ENCODE measurements at places on chromosomes 6 and 20.

- DNase-seq = no peak
These were observed 447.1 kb downstream of the PREX1 start for GRCh38 chr20:48380661-48381060.

GRCh38 chr6:167707686-167708500 is 118.8 kb upstream of the AFDN start:
- DNase-seq = no peak

- DNase-seq = no peak
These were observed 1.2 kb upstream of the DYNLRB1 start for GRCh38 chr20:34514897-34515483.

GRCh38 chr20:4297127-4297826 is 281.9 kb upstream of the RNF24 start:
- no peak for DNase-seq

- no peak for DNase-seq
These were observed 77.1 kb downstream of the JARID2 start for GRCh38 chr6:15322781-15323536.

DNA sequence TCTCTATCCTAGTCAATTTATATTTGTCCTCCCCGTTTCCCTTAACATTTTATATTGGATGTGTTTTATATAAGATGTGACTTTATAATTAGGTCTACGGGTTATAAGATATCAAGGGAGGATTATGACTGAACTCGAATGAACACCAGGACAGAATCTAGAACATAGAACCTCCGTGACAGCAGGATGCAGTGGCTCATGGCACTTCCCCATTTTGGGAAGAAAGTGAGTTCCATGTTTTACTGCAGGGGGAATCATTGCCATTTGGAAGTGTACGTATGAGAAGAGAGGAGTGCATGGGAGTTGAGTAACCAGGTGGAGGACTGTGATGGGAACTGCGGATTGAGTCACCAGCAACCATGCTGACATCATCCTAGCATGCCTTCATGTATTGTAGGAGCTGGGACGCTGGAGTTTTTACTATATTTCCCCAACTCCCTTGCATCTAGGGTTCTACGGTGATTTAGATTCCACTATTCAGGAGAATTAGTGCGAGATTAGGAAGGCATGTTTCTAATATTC is 56.1 kb upstream of the FOXC1 start:
- DNase-seq = no peak

DNA sequence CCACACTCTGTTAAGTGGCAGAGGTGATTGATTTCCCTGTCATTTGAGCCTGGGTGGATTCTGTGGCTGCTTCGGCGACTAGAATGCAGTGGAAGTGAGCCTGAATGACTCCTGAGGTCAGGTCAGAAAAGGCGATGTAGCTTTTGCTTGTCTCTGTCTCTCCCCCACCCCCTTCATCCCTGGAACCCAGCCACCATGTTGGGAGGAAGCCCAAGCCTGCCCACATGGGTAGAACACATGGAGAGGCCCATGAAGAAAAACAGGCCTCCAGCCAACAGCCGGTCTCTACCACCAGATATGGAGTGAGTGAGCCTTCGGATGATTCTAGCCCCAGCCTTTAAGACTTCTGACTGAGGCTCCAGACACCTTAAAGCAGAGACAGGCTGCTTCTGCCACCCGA is 181.0 kb downstream of the TFAP2C start:
- DNase-seq = no peak

- no peak for DNase-seq
These were observed 14.0 kb upstream of the GCM1 start for GRCh38 chr6:53162606-53163005.

DNA sequence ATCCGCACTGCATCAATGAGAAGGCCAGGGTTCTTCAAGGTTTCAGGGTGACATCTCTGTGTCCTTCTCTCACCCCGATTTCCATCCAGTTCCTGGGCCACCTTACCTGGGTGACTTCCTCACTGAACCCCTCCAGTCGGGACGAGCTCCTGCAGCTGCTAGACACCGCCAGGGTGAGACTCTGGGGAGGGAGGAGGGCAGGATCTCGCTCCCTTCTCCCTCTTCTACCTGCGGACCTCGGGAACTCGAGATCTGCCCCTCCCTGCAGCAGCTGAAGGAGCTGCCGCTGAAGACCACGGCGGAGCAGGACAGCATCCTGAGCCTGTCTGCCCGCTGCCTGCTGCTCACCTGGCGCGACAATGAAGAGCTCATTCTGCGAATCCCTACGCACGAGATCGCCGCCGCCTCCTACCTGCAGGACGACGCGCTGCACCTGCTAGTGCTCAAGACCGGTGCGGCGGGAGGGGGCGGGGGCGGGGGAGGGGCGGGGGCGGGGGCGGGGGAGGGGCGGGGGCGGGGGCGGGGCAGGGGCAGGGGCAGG is 7.5 kb downstream of the CCM2L start:
- no peak for DNase-seq

DNA sequence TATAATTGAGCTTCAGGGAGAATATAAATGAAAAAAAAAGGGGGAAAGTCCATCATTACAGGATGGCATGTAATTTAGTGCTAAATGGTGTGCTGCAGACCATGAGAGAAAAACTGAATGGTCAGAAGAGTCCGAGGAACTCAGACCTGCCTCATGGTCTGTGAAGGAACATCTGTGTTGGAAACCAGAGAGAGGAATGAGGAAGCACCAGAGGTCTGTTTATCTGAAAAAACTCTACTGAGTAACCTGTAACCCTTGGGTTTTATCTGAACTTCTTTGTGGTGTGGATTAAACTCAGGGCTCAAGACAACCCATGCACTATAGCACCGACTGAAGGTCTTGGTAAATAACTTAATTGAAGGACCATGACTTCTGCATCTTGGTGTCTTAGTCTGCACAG is 108.1 kb downstream of the RNF144B start:
- DNase-seq = no peak

GRCh38 chr6:156707818-156708217 is 69.4 kb upstream of the ARID1B start:
- DNase-seq = no peak

GRCh38 chr20:11270566-11270965 is 596.8 kb upstream of the JAG1 start:
- DNase-seq = no peak

GRCh38 chr20:29873946-29874345 is 1383.5 kb upstream of the DEFB115 start:
- no peak for DNase-seq

DNA sequence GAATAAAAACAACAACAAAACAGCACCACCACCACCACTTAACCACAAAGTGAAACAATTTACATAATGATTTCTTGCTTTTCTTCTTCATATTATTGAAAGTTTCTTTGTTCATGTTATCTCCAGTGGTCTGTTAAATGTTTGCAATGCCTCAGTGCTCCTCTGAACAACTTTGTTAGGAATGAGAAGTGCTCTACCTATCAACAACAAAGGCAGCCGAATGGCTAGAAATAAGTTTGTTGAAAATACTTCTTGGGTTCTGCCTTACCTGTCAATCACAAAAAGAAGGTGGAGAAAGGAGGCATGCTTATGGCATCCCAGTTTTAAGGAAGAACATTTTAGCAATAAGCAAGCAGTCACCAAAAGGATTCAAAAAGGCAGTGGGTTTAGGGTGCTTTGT is 490.2 kb downstream of the PRKN start:
- no peak for DNase-seq

DNA sequence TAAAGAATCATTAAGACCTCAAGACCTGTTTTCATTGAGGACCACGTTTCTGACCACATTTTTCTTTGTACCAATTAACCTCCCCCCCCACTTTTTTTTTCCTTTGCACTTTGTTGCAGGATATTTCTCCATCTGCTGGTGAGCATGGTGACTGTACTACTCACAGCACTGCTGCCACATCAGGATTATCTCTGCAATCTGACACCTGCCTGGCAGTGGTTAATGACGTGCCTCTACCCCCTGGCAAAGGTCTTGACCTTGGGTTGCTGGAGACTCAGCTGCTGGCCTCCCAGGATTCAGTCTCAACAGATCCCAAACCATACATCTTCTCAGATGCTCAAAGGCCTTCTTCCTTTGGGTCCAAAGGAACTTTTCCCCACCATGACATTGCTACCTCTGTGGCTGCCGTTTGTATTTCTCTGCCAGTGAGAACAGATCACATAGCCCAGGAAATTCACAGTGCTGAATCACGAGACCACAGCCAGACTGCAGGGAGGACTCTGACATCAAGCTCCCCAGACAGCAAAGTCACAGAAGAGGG is 46.6 kb upstream of the EDN3 start:
- no peak for DNase-seq

GRCh38 chr6:79215213-79215824 is 19.2 kb downstream of the HMGN3 start:
- no peak for DNase-seq

GRCh38 chr6:35093783-35094182 is 47.4 kb downstream of the TCP11 start:
- no peak for DNase-seq

DNA sequence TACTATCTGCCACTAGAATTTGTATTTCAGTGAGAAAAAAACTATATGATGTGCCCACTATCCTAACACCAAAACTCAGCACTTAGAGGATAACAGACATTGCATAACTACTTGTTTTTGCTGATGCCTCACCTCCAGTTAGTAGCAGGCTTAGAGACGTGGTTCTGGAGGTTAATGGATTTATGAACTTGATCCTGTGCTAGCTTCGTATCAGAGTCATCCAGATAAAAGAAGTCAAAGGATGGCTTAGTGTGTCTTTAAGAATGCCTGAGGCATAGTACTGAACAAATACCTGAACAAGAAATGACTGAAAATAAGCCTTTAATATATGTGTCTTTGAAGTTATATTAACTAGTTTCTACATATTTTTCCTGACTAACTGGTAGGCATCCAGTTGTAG is 414.9 kb upstream of the PTCHD4 start:
- DNase-seq = no peak

DNA sequence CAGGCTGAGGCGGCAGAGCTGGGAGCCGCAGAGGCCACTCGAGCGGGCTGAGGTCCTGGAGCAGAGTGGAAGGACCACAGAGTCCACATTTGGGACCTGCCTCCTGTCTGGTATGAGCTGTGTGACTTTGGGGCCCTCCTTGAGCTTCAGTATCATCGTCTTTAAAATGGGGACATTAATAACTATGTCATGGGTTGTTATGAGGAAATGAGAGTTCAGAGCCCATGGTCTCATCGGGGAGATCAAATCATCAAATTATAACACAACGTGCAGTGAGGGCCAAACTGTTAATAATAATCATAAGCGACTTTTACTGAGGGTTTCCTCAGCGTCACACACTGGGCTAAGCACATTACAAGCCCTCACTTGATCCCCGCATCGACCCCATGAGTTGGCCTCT is 49.9 kb upstream of the CCDC167 start:
- DNase-seq = no peak

GRCh38 chr6:4670824-4671409 is 105.3 kb upstream of the CDYL start:
- DNase-seq = no peak

DNA sequence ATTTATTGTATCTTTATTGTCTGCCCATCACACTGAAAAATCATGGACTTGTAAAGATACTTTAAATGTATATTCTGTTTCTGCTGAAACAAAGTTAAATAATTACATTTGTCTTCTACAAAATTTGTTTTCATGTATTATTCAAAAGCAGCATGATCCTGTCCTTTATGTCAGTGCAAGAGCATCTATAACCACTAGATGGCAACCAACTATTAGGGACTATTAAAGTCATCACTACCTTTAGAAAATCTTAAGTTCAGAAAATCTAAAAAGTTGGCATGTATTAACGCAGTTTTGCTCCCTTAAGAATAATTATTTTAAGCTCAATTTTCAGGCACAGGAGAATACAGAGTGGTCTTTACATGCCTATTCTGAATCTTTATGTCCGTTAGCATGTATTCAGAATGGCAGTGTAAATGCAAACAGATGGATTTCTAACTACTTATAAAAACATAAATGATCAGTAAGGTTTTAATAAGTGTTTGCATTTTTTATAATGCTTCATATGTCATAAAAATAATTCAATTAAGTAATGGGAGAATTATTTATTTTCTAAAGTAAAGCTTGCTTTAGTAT is 17.8 kb downstream of the TMEM30A start:
- DNase-seq = no peak

- DNase-seq = no peak
These were observed 59.9 kb downstream of the CYP39A1 start for GRCh38 chr6:46592740-46593139.

DNA sequence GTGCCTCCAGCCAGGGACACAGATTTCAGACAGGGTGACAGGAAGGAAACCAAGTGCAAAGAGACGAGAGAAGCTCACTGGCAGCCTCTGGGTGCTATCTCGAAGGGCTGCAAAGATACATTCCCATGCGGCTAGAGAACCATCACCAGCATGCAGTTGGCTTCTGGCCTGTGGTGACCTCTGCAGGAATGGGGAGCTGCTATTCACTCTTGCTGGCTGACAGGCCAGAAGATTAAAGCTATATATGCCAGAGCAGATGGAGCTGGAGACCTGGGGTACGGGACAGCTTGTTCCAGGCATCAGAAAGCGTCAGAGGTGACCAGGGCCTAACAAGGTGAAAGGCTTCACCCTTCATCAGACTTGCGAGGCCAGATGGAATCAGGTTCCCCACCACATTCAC is 20.0 kb downstream of the MAP1LC3A start:
- DNase-seq = no peak

- no peak for DNase-seq
These were observed at the start of gene DLGAP4 for GRCh38 chr20:36305602-36306551. TSS of gene DLGAP4 (plus strand) at chr20:36306339. CDS start at chr20:36431718, 125,379 bp downstream.

DNA sequence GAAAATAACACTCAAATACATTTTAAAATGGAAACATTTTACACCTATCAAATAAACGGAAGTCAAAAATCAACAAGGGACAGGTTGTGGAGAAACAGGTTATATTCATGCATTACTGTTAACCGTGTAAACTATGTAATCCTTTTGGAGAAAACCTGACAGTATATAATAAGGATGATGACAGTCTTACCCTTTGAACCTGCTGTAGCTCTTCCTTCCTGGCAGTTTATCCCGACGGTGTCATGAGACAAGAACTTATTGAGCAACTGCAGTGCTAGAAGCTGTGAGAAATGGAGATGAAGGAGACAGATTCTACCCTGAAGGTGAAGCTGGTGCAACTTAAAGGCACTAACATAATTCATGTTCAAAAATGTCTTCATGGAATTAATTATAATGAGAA is 76.7 kb downstream of the PLEKHG1 start:
- no peak for DNase-seq

GRCh38 chr6:30945281-30945680 is 4.5 kb downstream of the MUCL3 start:
- no peak for DNase-seq

DNA sequence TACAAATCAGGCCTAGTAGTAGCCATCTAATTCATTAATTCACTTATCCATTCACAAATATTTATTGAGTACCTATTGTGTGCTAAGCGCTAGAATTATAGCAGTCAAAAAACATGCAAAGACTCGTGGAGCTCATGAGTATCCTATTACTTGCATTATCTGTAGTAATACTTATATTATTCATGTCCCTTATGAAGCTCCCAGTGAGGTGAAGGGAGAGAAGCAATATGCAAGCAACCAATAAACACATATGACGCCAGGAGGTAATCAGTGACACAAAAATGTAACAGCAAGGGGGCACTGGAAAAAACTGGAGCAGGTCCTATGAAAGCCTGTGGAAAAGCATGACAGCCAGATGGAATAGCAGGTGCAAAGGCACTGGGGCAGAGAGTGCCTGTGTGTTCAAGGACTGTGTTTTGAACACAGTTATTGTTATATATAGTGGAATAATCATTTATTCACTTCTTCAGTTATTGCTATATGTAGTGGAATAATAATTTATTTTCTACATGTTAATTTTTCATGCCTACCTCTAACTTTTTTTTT is 109.5 kb downstream of the KIF13A start:
- no peak for DNase-seq

Measured in AG04449 (cell line).